Activated CD8-positive, alpha-beta memory T cell treated with anti-CD3 and anti-CD28 coated beads for 48 hours (primary cell): ENCODE measurements at places on chromosomes 7 and 10.

DNA sequence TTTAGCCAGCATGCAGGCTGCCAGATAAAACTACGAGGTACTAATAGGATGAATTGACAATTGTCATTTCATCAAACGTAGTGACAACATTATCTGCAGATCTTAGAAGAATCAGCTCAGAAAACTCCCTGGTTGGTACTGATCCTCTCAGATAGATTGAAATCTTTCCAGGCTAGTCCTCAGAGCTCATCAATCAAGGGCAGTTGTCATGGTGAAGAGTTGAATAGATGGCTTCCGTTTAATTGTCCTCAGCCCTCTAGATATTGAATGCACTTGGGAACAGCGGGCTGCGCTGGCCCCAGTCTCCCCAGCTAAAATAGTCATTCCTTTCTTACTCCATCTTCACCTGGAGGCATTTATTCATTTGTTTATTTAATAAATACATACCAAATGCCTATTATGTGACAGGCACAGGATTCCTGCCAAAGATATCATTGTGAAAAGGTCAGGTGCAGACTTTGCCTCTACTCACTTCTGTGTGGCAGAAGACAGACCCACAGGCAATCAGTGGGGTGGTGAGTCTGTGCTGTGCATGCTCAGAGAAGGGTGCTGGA is 1081.6 kb downstream of the TYW1 start:
- no peak for DNase-seq

- no peak for DNase-seq
These were observed 5.7 kb upstream of the EEPD1 start for GRCh38 chr7:36147361-36147760.

DNA sequence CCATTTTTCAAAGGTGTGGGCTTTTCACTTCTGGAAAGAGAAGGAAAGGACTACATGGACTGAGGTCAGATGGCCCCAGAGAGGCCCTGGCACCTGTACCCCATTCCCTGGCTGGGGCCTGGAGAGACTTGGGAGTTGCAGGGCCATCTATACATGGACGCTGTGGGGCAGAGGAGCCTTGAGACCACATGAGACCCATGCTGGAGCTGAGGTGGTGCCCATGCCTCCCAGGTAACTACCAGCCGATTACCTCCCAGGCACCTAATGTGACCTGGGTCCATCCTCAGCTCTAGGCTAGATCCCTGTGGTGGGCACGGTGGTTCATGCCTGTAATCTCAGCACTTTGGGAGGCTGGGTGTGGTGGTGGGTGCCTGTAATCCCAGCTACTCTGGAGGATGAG is 81.3 kb downstream of the GPR26 start:
- no peak for DNase-seq

DNA sequence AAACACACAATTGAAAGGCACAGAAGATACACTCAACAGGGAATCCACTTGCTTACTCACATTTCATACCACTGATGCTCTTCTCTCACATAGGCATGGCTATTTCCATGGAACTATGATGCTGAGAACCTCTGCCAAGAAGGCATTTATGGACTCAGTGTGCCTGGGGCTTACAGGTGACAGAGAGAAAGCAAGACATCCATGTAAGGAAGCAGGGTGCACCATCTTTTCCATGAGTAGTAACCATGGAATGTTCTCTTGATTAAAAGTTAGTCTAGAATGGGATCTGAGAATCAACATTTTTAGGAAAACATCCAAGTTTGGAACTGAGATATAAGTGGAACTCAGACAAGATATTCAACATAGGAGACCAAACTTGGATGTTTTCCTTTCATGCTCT is 52.5 kb upstream of the MACC1 start:
- no peak for DNase-seq

DNA sequence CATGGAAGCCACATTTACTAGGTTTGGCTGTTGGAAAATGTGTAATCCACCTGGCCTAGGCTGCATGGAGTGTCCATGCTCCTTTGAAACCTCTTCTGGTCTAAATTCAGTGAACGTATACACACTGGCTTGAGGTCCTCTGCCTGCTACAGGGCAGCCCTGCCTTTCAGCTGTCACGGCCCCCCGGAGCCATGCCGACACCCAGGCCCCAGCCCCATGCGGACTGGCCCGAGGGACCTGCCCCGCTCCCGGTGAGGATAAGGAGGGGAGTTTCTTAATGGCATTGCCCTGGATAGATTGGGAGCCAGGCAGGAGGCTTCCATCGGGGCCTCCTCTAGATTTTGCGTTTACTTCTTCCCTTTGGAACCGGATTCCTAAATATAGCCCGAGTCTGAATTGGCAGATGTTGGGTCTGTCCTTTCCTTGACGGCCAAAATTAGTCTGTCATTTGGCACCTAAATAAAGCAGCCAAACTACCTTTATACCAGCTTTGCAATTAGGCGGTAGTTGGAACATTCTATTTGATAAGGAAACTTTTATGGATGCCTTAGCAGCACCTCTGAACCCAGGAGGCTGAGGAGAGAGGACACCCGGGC is 72.1 kb upstream of the SH2B2 start:
- no peak for DNase-seq

DNA sequence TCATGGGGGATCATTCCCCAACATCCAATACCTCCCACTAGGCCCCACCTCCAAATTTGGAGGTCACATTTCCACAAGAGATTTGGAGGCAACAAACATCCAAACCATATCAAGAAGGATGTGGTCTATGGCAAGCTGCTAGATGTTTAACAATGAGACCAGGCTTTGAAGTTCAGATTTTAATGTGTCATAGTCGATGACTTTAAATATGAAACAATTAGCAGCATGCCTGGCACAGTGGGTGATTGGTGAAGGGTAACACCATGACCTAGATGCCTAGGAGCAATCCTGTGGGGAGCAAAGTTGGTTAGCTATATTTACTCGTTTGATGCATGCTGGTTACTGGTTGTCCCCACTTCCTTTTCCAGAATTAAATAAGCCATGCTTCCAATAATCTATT is 356.4 kb upstream of the VWC2 start:
- no peak for DNase-seq

- DNase-seq = no peak
These were observed 24.9 kb downstream of the EPDR1 start for GRCh38 chr7:37945336-37945735.

DNA sequence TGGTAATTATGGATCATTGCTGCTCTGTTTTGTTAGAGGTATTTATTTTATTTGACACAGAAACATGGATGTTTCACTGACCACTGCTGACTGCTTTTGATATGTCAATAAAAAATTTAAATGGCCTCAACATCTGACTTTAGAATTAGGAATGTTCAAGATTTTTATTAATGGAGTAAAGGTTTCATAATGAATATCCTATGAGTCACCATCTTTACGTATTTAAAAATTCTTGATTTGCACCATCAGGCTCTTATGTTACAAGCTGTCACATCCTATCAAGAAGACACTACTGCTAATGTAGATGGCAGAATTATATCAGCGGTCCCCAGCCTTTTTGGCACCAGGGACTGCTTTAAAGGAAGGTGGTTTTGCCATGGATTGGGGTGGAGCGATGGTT is 578.7 kb upstream of the NRP1 start:
- no peak for DNase-seq

GRCh38 chr10:78437998-78438906 is 404.6 kb downstream of the RPS24 start:
- DNase-seq = no peak

DNA sequence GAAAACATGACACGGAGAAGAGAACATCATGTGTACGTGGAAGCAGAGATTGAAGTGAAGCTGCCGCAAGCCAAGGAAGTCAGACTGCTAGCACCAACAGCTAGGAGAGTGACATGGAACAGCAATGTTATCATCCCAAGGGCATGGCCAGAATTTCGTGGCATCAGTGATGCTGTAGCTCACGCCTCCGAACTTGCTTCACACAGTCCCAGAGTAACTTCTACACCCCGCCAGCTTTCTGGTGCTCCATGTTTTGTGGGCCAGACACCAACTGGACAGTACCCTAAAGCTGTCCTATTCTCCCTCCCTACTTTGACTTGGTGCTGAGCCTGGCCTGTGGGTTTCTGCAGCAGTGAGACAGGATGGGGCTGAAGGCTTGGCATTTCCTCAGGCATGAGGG is 33.0 kb upstream of the EMX2 start:
- no peak for DNase-seq

GRCh38 chr10:14478604-14479003 is 147.9 kb upstream of the FRMD4A start:
- no peak for DNase-seq

- DNase-seq = no peak
These were observed 111.1 kb upstream of the GLI3 start for GRCh38 chr7:42348071-42348470.

GRCh38 chr10:43209074-43209455 is 57.8 kb downstream of the RASGEF1A start:
- DNase-seq = no peak

DNA sequence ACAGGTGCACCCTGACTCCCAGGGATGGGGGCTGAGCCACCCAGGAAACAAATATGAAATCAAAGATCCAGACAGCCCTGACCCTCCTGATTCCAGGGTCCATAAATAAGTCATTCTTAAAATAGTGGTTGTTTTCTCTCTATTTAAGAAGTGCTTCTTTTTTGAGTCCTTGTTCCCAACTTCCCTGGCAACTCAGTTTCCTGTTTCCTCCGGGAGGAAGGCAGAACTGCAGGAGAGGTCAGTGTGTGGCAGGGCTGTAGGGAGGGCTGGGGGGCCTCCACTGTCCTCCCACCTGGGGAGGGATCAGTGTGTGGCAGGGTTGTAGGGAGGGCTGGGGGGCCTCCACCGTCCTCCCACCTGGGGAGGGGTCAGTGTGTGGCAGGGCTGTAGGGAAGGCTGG is 88.7 kb upstream of the PDGFA start:
- no peak for DNase-seq

DNA sequence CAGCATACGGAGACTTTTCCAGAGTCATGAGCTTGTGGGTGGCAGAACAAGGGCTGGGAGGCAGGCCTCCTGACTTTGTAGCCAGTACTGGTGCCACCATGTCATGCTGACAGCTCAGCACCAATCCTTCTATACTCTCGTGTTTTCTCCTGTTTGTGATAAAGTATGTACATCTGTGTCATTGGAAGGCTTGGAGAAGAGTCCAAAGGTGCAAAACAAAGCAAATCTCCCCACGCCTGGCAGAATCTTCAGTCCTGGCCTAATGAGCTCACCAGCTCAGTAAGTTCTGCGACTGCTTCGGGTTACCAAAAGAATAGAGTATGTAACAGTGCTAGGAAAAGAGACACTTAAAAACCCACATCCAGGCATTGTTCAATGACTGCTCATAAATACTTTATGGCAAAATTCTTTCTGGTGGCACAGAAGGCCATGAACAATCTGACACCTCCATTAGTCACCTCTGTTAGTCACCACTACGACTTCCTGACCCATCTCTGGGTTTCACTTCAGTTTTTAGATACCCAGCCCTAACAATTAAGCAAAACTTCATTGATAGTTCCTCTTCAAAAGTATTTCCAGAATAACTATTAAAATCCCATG is 24.5 kb downstream of the STEAP1 start:
- no peak for DNase-seq

- DNase-seq = no peak
These were observed 88.5 kb downstream of the PRLHR start for GRCh38 chr10:118506671-118507590.

GRCh38 chr10:50538555-50539398 is 85.0 kb downstream of the SGMS1 start:
- no peak for DNase-seq

- DNase-seq = no peak
These were observed 7.4 kb upstream of the SMIM30 start for GRCh38 chr7:113125728-113126127.
